ENCODE measurements at places on chromosomes 13 and 19.

DNA sequence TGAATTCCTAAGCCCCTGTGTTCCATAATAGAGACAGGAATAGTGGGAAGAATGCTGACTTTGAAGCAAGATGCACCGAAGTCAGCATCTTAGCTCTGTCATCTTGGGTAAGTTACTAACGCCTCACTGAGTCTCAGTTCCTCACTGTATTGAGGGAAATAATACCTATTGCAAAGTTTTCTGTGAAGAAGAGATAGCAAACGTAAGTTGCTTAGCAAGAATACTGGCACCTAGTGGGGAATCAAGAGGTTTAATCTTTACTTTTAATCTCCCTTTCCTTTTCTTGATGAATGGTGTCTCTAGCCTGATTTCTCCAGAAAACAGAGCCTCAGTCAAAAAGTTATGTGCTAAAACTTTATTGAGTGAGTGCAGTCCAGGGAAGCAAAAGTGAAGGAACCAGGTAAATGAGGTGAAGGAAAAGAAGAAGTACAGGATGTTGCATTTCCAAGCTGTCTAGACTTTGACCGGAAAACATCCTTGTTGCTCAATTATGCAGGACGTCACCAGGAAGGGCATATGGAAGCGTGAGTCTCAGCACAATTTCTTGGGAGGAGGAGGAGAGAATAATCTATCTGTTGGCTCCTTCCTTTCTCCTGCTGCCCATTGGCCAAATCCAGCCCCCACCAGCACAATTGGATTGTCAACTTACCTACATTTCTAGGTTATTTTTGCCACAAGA, 210.0 kb downstream of the B3GLCT start:
- no peak for DNase-seq

- no peak for DNase-seq
These were observed 800.2 kb upstream of the MIR17HG start for GRCh38 chr13:90547272-90547790.

DNA sequence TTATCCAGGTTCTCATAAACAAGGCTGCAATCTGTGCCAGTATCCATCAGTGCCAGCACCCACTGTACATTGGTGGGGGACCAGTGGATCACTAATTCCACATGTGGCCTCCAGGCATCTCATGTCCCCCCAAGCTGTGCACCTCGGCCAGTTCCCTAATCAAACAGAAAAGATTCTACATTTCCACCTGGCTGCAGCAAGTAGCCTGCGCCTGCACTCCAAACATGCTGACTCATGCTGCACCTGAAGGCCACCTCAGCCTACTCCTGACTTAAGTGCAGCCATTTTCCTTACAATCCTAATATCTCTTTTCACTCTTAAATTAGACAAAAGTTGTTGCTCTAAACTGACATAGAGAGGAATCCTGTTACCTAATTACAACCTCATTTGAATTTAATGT, 729.4 kb upstream of the MIR17HG start:
- no peak for DNase-seq

GRCh38 chr19:20250121-20250520, 83.1 kb downstream of the ZNF486 start:
- no peak for DNase-seq

DNA sequence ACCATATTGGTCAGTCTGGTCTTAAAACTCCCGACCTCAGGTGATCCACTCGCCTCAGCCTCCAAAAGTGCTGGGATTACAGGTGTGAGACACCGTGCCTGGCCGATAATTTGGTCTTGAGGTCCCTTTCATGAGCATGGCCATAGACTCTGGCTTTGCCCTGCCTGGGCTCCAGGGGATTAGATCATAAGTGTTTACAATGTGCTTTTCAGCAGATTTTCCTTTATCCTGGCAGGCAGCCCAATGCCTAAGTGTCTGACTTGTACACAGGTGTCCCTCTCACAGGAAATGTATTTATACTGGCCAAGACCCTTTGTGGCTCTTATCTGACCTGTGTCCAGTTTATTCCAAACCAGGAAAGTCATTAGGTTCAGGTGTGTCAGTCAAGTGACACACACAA, 15.9 kb downstream of the BCAM start:
- DNase-seq, result no peak

GRCh38 chr13:20536992-20537391, 11.3 kb upstream of the CRYL1 start:
- no peak for DNase-seq

- DNase-seq, result no peak
These were observed 19.6 kb downstream of the AP2A1 start for GRCh38 chr19:49786376-49786820.

DNA sequence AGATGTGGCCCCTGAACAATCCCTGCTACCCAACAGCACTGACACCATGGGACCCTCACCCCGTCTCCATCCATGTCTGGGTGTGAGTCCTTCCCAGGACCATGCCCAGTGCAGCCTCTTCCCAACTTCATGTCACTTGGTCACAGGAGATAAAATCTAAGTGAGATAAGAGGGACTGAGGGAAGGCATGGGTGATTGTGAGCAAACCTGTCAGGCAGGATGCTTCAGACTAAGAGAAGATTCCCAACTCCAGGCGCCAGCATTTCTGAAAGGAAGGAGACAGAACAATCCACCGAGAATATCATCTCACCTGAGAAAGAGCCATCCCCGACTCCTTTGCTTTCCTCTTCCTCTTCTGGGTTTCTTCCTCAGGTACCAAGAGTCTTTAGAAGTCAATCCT, 7.5 kb downstream of the ZNF320 start:
- no peak for DNase-seq

- DNase-seq, result no peak
These were observed 99.8 kb downstream of the ITGBL1 start for GRCh38 chr13:101552286-101552685.

DNA sequence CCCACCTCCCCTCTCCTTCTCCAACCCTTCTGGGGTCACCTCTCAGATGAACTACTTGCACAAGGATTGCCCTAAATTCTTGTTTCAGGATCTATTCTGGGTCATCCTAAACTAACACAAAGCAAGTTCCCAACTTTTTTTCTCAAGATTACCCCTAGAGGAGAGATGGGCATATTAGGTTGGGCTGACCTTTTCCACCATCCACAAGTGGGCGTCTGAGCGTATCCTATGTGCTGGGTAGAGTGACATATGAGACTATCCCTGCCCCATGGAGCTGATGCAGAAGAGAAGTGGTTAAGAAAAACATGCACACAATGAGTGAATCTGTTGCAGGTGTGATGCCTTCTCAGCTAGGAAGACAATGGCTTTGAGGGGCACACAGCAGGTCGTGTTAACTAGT, 132.7 kb downstream of the CACNA1A start:
- DNase-seq, result no peak

- no peak for DNase-seq
These were observed 820.4 kb downstream of the SLITRK6 start for GRCh38 chr13:84978851-84979250.

- DNase-seq, result no peak
These were observed 90.2 kb upstream of the UQCRFS1 start for GRCh38 chr19:29303069-29303718.

DNA sequence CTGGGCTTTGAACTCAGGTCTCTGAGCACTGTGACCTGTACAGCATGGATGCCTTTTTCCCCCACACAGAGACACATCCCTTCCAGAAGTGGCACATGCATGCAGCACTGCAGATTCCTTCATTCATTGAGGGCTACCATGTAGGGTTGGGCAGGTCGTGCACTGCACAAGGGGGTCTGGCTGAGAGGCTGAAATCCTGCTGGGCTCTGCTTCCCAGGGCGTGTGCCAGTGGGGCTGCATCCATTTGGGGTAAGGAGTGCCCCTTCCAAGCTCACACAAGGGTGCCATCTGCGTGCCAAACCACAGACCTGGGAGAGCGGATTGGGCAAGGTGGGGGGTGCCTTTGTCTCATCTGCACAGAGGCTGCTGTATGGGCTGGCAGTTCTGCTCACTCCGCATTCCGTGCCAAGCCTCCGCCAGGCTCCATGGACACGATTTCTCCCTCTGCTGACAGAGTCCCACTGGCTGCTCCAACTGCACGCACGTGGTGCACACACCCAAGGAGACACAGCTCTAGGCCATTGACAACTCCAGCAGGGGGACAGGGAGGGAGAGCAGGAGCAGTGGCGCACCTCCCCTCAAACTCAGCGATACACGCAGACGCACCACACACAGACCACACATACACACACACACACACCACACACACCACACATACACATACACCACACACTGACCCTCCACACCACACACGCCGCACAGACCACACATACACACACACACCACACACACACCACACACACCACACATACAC, 4.5 kb upstream of the SHISA7 start:
- DNase-seq, result no peak

GRCh38 chr13:26184791-26185250, 37.3 kb downstream of the RNF6 start:
- peak; percentile 35 for DNase-seq

- DNase-seq, result no peak
These were observed 83.7 kb downstream of the NALCN start for GRCh38 chr13:101332583-101332982.

GRCh38 chr19:56838024-56838908, 2.3 kb downstream of the PEG3 start:
- peak; percentile 63 for DNase-seq

DNA sequence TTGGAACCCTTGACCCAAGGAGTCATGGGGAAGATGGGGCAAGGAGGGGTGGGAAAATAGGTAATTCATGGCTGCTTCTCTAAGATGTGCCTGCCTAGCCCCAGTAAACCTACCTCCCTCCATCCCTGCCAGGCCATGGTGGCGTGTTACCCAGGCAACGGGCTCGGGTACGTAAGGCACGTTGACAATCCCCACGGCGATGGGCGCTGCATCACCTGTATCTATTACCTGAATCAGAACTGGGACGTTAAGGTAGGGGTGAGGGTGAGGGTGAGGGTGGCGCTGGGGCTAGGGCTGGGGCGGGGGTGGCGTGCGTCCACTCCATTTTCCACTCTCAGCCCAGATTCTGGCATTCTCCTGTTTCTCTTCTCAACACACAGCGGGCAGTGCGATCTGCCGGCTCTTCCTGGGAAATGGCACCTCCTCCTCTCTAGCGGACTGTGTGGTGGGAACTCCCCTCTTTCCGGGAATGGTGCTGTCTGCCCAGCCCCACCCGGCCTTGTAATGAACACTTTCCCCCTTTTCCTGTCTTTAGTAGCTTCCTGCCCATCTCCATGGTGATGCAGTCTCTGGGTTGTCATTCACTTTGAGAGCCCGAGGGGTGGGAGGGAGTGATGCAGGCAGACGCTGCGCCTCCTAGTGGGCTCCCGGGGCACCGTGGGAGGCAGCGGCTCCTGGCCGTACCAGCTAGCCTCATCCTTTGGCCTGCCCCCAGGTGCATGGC, 7.6 kb downstream of the EGLN2 start:
- DNase-seq, result peak; percentile 79

GRCh38 chr13:102701331-102701730, 6.5 kb upstream of the METTL21C start:
- DNase-seq, result no peak

DNA sequence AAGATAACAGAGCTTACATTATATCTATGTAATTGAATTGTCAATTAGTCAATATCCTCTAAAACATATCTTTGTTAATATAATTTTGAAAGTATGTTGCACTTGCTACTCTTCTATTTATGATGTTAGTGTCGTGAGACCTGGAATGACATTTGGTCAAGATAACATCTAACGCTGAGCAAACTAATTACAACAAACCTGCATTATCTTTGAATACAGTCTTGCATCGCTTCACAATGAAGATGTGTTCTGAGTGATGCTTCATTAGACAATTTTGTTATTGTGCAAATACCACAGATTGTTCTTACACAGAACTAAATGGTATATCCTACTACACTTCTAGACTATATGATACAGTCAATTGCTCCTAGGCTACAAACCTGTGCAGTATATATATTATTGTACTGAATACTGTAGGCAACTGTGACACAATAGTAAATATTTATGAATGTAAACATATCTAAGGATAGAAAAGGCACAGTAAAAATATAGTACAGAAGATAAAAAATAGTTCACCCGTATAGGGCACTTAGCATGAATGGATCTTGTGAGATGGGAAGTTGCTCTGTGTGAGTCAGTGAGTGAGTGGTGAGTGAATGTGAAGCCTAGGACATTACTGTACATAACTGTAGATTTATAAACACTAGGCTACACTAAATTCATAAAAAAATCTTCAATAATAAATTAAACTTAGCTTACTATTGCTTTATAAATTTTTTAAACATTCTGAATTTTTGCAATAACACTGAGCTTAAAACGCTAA, 1773.8 kb downstream of the PCDH9 start:
- DNase-seq, result no peak

GRCh38 chr13:37047032-37047431, 12.5 kb downstream of the SUPT20H start:
- no peak for DNase-seq

- DNase-seq, result no peak
These were observed 202.6 kb upstream of the SOX21 start for GRCh38 chr13:94914895-94915294.

DNA sequence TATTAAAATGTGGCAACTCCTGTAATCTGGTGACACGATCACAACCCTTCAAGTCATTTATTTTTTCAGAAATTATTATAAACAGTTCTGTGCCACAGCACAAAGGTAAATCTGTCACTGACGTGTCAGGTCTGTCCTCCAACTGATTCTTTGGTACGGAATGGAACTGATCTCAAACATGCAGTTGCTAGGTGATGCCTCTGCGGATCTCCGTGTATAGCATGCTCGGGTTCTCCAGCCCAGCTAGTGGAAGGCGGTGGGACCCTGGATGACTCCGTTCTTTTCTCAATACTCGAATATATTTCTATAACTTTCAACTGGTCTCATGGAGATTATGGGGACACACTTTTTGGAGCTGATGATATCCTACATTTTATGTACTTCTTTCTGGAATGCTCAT, 11.0 kb downstream of the RANBP3 start:
- DNase-seq, result no peak

DNA sequence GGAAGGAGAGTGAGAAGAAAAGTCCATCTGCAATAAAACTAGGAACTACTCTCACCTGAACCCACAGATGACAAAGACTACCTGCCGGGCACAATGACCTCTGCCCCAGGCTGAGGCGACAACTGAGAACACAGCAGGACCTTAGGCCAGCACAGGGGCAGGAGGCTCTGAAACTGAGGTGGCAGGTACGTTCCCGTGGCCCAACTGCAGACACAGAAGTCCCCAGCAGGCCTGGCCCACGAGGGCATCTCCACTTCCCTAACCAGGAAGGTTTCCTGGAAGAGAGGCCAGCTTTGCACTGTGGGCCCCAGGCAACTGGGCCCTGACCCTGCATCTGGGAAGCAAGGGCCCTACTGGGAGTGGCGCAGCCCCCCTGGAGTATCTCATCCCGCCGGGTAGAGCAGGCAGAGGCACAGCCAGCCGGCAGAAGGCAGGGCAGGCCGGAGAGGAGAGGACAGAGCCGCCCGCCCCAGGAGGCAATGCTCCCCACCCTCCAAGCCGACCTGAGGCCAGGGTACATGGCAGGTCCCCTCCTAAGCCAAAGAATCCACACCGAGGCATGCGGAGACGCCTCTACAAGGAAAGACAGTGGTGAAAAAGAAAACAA, 32.7 kb downstream of the STK24 start:
- no peak for DNase-seq

GRCh38 chr19:55579766-55580621, 654 bp downstream of the ZNF579 start:
- no peak for DNase-seq

DNA sequence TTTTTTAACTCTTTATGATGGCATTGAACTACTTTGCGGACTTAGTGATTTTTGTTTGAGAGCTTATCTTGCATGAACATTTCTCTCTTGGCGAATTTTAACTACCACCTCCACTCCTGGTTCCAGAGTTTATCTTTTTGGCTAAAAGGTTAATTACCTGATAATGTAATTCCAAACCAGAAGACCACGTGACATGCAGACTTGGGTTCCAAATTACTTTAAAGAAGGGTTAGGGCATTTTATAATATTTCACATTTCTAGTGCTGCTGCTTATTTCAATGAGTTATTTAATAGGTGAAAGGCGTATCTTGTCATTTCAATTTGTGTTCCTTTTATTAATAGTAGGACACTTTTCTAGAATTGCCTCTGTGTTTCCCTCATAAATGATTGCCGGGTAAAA, 52.0 kb downstream of the TDRD12 start:
- DNase-seq, result no peak
